ENCODE measurements at places on chromosomes 7 and 10.
A peak's percentile ranks its signal among the peaks of the same experiment; 100 is the strongest.

GRCh38 chr7:96320442-96320841, 1.5 kb downstream of the SLC25A13 start:
- DNase-seq, result no peak

- no peak for DNase-seq
These were observed 1.3 kb downstream of the OR2A5 start for GRCh38 chr7:144050093-144050492.

GRCh38 chr10:72242675-72243074, 26.6 kb upstream of the ASCC1 start:
- DNase-seq, result no peak

DNA sequence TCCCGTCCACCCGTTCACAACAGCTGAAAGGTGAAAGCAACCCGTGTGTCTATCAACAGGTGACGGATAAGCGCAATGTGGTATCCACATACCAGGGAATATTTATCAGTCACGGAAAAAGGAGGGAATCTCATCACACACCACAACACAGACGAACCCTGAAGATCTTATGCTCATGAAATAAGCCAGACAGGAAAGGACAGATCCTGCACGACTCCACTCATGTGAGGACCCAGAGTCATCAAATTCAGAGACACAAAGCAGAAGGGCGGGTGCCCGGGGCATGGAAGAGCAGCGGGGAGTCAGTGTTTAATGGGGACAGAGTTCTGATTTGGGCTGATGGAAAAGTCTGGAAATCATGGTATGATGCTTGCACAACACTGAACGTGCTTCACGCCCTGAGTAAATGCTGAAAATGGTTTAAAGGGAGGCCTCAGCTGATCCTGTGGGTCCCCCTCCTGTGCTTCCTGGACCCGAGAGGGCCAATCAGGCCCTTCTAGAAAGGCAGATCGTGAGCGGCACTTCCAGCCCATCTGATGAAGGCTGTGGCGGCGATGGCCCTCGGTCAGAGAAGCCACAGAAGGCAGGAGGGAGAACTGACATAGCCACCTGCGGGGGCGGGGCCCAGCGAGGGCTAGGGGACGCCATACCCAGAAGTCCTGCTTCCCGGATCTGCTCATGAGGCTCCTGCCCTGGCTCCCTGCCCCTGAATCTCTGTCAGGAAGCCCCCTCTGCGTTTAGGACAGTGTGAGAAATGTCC, 19.1 kb downstream of the WDR86 start:
- DNase-seq, result no peak

DNA sequence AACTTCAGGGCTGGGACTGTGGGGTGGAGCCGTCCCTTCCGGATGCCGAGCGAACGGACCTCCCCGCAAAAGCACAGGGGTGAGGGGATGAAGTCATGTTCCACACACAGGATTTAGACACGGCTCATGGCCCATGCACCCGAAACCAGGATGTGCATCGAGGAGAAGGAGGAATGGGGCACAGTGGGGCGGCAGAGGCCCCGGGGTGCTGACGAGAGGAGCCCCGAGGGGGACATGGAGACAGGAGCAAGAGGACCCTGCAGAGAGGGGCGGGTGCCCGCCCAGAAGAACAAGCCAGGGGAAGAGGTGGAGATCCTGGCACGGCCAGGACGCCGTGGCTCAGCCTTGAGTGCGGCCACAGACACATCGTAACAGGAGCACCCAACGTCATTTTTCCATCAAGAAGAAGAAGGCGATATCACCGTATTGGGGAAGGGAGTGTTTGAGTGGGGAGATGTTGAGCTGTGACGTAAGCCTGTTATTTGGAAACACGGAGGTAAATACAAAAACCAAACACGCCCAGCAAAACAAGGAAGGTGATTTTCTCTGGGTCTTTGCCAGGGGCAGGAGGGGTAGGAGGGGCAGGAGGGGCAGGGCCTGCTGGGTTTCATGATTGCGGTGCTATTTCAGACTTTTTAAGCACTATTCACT, 25.3 kb upstream of the FOXL3 start:
- DNase-seq, result no peak

- no peak for DNase-seq
These were observed 90.4 kb downstream of the KIAA1549 start for GRCh38 chr7:138890499-138891445.

DNA sequence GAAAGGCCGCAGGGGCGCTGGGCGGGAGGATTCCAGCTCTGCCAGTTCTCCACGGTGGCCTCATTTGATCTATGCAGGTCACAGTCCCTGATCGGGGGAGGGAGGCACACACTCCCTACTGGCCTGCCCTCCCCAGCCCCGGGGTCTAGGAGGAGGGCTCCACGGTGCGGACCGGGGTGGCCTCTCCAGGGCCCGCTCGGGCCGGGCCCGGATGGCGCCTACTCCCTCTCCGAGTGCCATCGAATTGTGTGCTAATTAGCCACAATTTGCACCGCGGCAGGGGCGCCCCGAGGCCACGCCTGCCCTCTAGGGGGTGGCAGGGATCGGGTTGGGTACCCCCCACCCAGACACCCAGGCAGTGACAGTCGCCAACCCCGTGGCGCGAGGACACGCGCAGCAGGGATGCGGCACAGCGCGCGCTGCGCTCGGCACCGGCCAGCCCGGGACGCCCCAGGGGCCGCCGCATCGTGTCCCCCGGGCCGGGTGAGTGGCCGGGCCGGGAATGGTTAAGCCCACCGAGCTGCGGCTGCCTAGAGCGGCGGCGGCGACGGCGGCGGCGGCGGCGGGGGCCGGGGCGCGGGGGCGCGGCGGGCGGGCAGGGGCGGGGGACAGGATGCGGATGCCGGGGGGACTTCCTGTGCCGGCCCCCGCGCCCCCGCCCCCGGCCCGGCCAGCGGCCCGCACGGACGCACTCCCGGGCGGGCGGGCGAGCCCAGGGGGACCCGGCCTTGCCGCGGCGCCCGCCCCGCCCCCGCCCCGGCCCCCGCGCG, at the start of gene ZNF853:
Gene ZNF853, plus strand, starts transcription at position 658 of the 770 bp plus-strand sequence. CDS start 565 bp downstream, outside the sequence.
- peak; percentile 48 for DNase-seq

- no peak for DNase-seq
These were observed 254.6 kb downstream of the OTUD1 start for GRCh38 chr10:23693501-23693901.

Data from activated T-cell treated with anti-CD3 and anti-CD28 coated beads, Interleukin-2, amount 50 U/mL, for 1 hour (primary cell).